PC-3 (cell line): ENCODE measurements at places on chromosomes 13 and 19. TPM values are rescaled to one million over a fixed set of nuclear protein-coding genes. Genes with fewer than 3 reads are reported as not detected.
A peak's percentile ranks its signal among the peaks of the same experiment; 100 is the strongest.

GRCh38 chr19:48671446-48671995 is 1.3 kb downstream of the NTN5 start:
- DNase-seq, result no peak

GRCh38 chr13:80039000-80039399 is 301.9 kb downstream of the SPRY2 start:
- no peak for DNase-seq

DNA sequence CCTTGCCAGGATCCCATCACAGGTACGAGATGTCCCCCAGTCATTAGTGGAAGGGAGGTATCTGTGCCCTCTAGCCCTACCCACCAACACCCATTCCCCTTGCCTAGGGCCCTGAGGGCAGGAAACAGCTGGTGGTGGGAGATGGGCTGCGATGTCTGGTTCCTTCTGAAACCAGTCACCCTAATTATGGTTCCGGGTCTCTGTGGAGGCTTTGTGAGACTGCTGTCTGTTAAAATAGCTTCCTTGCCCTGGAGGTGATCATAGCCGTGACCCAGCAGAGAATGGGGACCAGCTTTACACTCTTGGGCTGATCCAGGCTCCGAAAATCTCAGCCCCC is 5.5 kb downstream of the ALDH16A1 start:
- no peak for DNase-seq

GRCh38 chr19:34299576-34299975 is 45.2 kb downstream of the GARRE1 start:
- no peak for DNase-seq

GRCh38 chr19:54257116-54257480 is at the start of gene LILRB5:
Gene LILRB5 (minus strand): TSS chr19:54257273. CDS start chr19:54257193, 80 bp downstream.
- no peak for DNase-seq

- no peak for DNase-seq
Measured at GRCh38 chr19:52936151-52936953, 13.1 kb upstream of the ZNF888 start.

GRCh38 chr19:10104665-10105508 is 1.3 kb upstream of the PPAN start:
- DNase-seq, result no peak

GRCh38 chr19:756236-756635 is 5.3 kb downstream of the MISP start:
- DNase-seq, result peak; percentile 67

DNA sequence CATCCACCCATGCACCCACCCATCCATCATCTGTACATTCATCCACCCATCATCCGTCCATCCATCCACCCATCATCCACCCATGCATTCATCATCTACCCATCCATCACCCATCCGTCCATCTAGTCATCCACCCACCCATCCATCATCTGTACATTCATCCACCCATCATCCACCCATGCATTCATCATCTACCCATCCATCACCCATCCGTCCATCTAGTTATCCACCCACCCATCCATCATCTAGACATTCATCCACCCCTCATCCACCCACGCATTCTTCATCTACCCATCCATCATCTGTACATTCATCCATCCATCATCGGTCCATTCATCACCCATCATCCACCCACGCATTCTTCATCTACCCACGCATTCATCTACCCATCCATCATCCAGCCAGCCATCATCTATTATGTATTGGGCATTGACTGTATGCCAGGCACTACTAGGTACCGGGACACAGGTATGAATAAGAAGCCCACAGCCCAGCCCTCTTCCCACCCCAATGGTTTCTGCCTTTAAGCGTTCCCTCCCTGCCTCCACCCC is 16.7 kb upstream of the GALP start:
- DNase-seq, result peak; percentile 43

DNA sequence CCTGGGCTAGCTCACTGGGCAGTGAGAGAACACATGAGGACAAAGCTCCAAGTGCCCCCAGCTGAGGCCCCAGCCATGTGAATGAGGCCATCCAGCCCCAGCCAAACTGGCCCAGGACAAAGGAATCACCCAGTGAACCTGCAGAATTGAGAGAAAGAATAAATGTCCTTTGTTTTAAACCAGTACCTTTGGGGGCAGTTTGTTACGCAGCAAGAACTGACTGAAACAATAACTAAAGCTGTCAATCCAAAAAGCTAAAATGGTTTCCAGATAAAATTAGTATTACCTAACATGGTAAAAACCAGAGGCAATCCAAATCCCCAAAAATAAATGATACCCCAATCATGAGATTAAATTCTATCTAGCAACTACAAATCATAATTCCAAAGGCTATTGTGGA is 69.6 kb downstream of the ZNF557 start:
- no peak for DNase-seq

DNA sequence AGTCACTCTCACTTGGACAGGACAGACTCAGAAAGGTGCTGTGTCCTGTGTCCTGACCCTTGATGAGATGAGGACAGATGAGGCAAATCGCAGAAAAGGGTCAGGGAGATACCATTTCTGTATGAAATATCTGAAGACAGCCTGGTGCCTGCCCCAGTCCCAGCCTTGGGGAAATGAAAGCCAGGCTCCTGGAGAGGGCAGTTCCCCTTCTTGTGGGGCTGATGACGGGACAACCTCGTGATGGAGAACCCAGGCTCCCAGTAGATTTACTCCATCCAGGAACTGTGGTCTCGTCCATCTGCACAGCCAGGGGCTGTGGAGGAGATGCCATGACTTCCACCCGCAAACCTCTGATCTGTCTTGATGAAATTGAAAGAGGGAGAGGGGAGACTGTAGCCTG is 13.8 kb downstream of the LILRB1 start:
- no peak for DNase-seq

GRCh38 chr13:50810998-50811397 is 32.5 kb downstream of the DLEU7 start:
- DNase-seq, result no peak

DNA sequence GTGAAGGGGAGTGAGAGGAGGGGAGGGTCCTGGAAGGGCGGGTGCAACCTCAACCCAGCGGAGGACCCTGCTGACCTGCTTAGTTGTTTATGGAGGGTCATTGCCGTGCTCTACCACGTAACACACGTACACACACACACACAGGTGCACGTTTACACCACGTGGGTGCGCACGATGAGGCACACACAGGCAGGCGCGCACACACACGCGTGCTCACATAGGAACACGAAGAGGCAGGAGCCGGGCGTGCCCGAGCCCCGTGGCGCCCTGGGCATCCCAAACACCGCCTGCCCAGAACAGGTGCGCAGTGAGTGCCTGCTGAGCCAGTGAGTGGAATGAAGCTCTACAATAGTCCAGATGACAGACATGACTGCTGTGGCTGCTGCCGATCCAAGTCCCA is 11.2 kb upstream of the MADCAM1 start:
- DNase-seq, result no peak

DNA sequence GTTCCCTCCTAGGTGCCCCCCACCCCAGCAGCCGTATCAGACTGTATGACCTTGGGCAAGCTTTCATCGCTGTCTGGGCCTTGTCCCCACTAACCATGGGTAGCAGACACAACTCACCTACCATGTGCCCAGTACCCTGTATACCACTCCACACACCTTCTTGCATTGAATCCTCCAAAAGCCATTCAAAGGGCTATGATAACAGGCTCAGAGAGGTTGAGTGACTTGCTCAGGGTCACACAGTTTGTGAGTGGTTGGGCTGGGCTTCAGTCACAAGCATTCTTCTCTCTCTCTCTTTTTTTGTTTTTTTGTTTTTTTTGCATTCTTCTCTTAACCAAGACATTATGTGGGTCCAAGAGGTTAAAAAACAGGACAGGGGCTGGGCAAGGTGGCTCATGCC is 2.6 kb downstream of the RASAL3 start:
- no peak for DNase-seq

The SERP2 gene
- total RNA-seq, result 1.0 and 1.2 TPM in 2 replicates

The SRRM5 gene
- 0.11 and 0.12 TPM in 2 replicates for total RNA-seq

The SHISA7 gene
- not detected in 2 replicates for total RNA-seq

The ZFP14 gene
- total RNA-seq, result 0.40 and 0.73 TPM in 2 replicates

The TEX29 gene
- total RNA-seq, result not detected in 2 replicates
